ENCODE measurements at places on chromosomes 2 and 18.

- DNase-seq, result no peak
Measured at GRCh38 chr2:240639566-240639965, 14.3 kb downstream of the GPR35 start.

DNA sequence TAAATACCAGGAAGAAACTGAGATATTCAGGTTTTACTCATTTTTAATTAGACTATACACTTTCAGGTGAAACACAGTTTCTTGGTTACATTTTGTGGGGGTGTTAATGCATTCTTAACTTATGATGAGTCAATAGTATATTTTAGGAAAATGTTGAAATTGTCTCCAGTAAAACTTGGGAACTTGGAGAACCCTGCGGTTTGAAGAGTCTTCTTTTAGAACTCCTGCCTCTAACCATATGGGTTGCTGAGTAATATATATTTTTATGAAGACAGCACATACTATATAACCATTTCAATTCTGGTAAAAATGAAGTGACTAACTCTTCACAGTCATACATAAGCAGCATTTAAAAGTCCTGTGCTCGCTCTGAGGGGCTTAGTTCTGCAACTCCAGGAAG is 308.2 kb upstream of the LRATD1 start:
- no peak for DNase-seq

DNA sequence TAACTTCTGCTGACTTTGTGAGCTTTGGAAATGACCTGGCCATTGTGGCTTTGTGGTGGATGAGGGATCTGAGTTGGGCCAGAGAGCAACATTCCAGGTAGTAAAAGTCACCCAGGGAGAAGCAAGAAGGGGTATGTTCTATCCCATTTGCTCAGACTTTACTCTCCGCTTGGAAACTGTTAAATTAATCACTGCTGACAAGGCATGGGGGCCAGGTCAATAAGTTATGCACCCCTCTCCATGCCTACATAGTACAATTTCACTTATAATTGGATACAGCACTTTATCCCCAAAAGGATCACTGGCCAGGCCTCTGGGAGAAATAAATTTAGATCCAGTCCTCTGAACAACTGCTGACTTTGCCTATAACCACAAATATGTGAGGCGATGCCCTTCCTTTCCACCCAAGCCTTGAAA is 92.1 kb downstream of the RPRM start:
- DNase-seq, result no peak

- DNase-seq, result no peak
Measured at GRCh38 chr2:70663411-70663810, 104.6 kb downstream of the ADD2 start.

DNA sequence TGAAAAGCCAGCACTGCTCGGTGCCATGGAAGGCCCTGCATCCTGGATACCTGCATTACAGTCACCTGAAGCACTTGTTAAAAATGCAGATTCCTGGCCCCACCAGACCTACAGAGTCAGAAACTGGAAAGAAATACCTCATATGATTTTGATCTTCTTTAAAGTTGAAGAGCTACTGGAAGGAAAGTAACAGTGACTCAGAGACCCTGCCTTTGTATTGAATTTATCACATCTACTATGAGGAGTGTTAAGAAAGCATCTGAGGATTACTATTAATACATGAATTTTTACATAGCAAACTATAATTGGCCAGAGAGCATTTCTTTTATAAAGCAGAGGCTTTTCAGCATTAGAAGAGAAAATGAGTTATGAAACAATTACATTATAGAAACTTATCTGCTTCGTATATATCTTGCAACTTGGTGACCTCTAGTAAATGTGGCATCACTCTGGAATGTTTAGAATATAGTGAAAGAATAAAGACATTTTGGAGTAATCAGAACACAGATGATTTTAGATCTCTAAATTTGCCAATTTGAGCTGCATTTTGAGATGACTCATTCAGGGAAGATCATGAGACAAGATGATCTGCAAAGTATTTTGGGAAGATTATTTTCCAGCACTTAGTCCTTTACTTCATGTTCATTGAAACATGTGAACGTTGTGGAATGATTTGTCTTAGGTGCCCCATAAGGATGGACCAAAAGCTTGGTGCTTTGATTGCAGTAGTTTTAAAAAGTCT is 12.2 kb downstream of the PTPRM start:
- DNase-seq, result no peak

GRCh38 chr2:176072951-176073904 is 10.5 kb downstream of the EVX2 start:
- no peak for DNase-seq

Measured in COR-L47 (cell line).